Stimulated activated CD8-positive, alpha-beta memory T cell treated with anti-CD3 and anti-CD28 coated beads, Interleukin-4, amount 100 ng/mL, for 24 hours (primary cell): ENCODE measurements at places on chromosomes 16 and 17.

- no peak for DNase-seq
These were observed 5.4 kb upstream of the AANAT start for GRCh38 chr17:76461765-76462555.

DNA sequence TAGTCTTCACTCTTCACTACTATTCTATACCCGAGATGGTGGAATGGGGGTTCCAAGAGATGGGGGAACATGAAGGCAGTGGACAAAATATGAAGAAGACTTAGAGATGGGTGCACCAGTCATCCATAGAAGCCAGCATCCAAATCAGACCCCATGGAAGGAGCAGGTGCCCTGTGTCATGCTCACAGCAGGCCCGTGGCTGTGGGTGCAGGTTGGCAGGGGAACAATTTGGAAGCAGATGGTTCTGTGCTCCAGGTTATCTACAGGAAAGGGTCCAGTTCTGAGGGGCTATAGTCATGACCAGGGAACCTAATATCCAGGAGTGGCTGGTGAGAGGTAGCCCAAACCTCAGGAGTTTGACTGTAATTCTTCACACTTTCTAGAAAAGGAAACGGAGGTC lies 9.6 kb upstream of the LPCAT2 start:
- no peak for DNase-seq

DNA sequence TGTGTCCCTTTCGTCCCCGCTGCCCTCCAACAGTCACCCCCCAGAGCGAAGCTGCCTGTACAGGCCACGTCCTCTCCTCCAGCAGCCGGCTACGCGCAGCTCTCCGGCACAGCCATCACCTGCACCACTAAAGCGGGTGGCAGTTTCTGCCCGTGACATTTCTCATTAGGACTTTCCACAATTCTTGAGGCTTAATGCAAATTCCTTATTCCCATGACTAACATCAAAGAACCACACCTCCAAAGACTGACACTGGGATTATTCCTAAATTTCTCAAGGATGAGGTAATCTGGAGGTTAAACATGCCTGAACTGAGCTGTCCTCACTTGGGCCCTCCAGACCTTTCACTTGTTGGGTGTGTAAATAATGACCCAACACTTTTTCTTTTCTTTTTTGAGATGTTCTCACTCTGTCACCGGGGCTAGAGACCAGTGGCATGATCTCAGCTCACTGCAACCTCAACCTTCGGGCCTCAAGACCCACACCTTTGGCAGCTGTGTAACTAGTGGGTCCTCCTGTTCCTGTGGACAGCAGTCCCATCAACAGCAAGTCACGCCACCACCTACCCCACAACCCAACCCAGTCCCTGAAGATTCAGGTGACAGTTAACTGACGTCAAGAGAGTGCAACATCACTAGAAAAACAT lies 11.7 kb downstream of the ANKRD11 start:
- no peak for DNase-seq

- DNase-seq, result no peak
These were observed 12.0 kb downstream of the TBX21 start for GRCh38 chr17:47745037-47745380.

DNA sequence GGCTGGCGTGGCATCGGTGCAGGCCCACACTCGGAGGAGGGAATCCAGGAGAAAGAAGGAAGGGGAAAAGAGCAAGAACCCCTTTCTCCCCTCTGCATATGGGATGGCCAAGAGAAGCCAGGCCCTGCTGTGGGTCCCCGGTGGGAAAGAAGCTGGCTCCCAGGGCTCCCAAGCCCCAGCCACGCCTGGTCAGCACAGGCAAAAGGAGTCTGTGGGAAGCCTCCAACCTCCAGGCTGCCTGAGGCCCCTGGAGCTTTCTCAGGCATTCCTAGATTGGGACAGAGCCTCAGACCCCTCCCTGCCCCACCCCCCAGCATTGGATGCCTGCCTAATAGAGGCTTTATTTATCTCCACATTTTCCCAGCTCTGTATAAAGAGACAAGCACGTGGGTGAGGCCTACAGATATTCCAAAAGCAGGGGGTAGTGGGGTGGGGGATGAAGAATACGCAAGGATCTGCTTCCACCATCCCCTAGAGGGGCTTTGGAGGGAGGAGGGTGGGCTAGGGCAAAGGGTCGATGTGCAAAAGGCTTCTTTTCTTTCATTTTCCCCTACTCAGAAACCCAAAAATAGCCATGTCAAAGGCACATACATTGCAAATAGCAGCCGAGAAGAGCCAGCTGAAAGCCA lies 56.4 kb downstream of the MPRIP start:
- no peak for DNase-seq

- no peak for DNase-seq
These were observed 313.3 kb downstream of the FOXL1 start for GRCh38 chr16:86891631-86892030.

GRCh38 chr16:57106767-57107166 lies 14.4 kb downstream of the CPNE2 start:
- DNase-seq, result no peak

DNA sequence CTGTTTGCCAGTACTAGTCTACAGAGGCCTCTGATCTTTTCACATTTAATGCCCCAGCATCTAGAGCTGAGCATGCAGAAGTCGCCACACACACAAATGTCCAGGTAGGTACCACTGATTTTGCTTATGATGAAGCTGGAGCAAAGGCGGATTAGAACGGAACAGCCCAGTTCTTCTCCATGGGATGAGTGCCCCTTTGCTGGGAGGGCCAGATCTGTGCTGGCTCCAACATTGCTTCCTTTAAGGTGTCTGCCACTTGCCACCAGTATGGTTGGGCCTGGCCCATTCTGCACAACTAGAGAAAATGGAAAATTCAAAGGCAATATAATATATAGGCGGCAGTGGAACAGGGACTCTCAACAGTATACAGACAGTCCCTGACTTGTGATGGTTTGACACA lies 2.2 kb upstream of the MNT start:
- no peak for DNase-seq
